ENCODE measurements at places on chromosomes 3 and 15.

- DNase-seq: no peak
Measured at GRCh38 chr15:83477172-83477807, 30.1 kb downstream of the SH3GL3 start.

DNA sequence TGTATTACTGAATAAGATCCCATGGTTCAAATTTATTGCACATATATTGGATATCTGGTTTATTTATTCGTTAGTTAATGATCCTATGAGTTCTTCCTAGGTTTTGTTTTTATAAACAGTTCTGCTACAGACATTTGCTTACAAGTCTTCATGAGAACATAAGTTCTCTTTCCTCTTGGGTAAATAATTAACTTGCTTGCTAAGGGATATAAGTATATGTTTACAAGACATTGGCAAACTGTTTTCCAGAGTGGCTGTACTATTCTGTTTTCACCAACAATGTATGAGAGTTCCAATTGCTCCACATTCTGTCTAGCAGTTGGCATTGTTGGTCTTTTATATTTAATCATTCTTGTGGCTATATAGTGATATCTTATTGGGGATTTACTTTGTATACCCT is 341.8 kb upstream of the GBE1 start:
- DNase-seq: no peak

- DNase-seq: no peak
Measured at GRCh38 chr3:71011565-71012287, 571.8 kb downstream of the FOXP1 start.

DNA sequence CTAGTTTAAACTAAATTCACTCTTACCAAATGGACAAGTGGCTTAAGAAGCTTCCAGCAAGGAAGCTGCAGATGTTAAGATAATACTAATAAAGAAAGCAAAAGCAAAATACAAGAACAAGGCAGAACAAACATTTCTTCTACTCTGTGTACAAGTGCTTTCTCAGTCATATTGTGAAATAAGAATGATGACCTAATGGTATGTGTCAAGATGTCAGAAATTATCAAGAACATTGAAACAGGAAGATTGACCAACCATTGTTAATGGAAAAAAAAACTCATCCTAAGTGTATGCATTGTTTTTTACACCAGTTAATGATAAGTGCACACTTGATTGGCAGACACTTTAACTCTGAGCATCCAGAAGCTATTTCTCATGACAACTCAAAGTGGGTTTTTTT is 65.4 kb upstream of the P2RY1 start:
- DNase-seq: no peak

GRCh38 chr3:192957441-192958021 is 39.9 kb upstream of the MB21D2 start:
- DNase-seq: no peak

DNA sequence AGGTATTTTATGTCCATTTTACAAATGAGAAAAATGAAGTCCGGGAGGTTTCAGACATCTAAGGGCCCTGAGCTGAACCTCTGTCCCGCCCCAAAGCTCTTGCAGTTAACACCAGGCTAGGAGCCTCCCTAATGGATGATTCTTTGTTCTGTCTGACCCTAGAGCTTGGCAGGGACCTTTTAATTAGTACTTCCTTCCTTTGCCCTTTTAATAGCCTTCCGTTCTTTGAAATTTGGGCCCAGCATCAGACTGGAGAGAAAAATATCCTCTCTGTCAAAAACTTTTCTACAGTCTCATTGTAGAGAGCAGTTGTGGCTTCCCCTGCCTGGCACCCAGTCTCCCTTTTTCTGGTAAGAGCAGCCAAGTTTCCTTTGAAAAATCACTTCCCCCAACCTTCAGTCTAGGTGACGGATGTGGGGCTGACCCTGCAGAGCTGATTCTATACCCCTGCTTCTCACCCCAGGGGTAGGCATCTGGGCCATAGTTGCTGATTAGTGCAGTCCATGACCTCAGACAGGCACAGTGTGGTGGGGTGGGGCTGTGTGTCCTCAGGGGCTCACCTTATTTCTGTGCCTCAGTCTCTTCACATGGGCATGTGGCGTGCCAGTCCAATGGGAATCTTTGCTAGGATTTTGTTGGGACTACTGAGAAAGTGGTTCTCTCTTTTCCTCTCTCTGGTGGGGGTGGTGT is 220.4 kb downstream of the ADAMTS9 start:
- no peak for DNase-seq

DNA sequence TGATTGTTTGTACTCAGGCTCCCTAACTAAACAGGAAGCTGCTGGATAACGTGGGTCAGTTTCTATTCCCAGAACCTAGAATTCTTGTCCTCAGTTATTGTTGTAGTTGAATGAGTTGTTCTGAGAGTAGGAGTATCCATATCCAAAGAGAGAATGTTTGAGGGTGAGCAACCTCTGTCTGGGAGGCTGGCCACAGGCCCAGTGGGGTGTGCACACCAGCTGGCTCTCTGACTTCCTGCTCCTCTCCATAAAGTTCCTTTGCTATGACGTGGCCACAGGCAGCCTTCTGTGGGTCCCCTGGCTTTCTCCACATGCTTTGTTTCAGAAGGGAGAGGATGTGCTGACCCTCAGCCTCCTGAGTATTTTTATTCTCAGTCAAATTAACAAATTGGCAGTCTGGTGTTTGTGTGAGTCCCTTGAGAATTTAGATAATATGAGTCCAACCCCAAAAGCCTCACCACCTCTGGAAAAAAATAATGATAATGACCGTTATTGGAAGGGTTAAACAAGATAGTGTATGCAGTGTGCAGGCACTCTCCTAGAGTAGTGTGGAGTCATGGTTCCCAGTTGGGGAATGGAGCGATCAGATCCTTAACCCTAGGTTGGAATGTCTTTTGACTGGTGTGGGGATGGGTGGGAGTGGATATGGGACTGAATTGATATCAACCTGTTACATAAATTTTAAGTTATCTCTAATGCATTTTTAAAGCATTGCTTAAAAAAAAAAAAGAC is 47.6 kb upstream of the MED12L start:
- peak; percentile 4 for DNase-seq

GRCh38 chr3:19917167-19917566 is 16.9 kb downstream of the EFHB start:
- DNase-seq: no peak

DNA sequence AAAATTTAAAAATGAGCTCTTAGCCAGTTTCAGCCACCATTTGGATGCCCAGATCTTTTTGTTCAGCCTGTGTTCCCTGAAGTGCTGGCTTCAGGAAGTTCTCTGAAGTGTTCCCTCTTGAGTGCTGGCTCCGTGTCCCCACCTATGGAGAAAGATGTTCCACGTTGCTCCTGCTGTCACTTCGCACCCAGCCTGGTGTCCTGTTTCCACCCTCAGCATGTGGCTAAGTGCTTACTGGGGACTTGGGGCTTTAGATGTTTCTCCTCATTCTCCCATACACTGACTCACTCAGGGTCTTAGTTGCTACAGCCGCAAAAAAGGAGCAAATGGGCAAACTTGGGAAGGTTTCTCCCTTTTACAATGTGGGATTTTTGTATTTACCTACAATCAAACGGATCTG is 16.6 kb downstream of the CHCHD6 start:
- no peak for DNase-seq

DNA sequence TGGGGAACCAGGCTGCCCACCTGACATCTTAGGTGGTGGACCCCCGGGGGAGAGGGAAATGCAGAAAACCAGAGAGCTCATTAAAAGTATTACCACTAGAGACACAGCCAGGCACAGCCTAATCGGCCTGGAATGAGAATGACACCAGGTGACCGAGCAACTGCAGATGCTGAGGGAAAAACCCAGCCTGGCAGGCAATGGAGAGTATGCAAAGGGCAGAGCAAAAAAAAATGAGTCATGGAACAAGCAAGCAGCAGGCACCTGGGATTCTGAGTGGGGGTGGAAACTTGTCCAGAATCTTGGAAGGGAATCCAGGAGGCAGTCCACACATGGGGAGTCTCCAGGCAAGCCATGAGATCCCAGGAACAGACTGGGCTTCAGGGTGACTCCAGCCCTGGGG is 183.7 kb upstream of the LRRN1 start:
- no peak for DNase-seq

DNA sequence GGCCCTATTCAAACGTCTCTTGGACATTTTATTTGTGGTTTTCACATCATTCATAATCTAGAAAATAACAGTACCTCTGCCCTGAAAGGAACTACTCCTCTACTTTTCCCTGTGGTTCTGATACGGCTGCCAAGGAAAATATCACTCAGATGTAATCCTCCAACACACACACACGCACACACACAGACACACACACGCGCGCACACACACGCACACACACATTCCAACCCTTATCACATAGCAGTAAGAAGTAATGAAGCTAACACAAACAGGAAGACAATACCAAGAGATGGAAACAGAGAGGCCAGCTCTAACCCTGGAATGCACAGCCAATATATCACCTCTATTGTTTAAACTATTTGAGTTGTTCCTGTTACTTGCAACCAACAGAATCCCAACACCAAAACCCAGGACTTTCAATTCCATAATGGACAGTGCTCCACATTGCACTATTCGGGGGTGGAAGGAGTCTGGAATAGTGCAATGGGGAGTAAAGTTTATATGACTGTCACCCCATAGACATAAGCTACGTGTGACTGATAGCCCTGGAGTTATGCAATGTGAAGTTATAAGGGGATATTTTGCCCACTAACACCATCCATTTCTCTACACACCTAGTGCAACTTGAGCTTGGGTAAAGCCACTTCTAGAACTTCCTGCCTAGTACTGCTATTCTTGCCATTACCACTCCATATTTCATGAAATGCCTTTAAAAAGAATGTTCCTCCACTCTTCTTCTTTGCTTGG is 71.3 kb upstream of the FNDC3B start:
- DNase-seq: no peak

DNA sequence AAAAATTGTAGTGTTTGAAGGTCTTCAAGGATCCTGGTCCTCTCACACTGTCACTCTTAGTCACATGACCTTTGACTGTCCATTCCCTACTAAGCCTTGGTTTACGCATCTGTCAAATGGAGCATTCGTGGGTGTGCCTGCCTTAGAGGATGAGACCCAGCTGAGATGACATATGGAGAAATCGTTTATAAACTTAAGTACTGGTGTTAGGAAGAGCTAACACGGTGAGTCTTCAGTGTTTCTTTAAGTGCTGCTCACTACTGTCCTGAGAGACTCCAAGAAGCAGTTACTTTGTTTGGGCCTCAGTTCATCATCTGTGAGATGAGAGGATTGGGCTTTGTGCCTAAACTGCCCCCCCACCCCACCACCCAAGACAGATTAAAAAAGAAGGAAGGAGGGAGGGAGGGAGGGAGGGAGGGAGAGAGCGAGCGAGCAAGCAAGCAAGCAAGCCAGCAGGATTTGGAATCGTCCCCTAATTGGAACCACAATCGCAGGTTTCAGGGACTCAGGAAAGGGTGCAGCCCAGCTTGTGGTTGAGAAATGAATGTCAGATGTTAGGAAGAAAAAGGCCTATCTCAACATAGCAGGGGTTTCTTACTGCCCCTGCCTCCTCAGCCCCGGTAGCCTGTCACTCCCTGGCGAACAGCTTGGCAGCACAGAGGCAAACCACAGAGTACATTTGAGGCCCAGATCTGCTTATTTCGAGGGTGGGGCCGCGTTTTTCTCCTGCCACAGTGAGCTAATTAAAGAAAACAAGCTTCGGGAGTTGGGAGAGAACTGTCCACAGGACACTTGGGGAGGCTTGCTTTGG is 32.7 kb downstream of the SMAD3 start:
- DNase-seq: no peak

- no peak for DNase-seq
Measured at GRCh38 chr3:32568953-32569352, 1.7 kb downstream of the DYNC1LI1 start.

DNA sequence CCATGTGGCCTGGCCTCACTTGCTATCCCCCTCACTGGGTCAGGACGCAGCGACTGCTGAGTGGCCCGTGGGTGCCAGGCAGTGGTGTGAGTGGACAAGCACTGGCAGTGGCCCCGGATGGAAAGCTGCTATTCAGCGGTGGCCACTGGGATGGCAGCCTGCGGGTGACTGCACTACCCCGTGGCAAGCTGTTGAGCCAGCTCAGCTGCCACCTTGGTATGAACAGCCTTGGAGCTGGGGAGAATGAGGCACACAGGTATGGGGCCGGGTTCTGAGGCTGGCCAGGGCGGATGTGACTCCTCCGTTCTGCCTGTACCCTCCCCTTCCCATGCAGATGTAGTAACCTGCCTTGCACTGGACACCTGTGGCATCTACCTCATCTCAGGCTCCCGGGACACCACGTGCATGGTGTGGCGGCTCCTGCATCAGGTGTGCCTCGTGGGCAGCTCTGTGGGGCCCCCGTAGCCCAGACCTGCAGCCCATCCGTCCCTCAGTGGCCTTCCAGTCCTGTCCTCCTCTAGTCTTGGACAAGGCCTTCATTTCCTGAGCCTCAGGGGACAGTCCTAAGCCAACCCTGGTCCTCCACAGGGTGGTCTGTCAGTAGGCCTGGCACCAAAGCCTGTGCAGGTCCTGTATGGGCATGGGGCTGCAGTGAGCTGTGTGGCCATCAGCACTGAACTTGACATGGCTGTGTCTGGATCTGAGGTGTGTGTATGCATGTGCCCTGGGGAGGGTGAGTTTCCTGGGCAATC is 28.2 kb downstream of the NBEAL2 start:
- DNase-seq: no peak

Measured in germinal center (tissue), 1 donor.